ENCODE measurements at places on chromosomes 2 and 18. TPM values are rescaled to one million over a fixed set of nuclear protein-coding genes. Genes with fewer than 3 reads are reported as not detected.
A peak's percentile ranks its signal among the peaks of the same experiment; 100 is the strongest.

RUFY4 gene
- not detected for total RNA-seq

TXNDC2 gene
- total RNA-seq, result 0.17 TPM

KHK gene
- 1.7 TPM for total RNA-seq

PAX3 gene
- 4.2 TPM for total RNA-seq

ANKRD30B gene
- total RNA-seq, result not detected

GRCh38 chr2:27086090-27086723, 365 bp upstream of the KHK start:
- DNase-seq, result peak; percentile 92

DNA sequence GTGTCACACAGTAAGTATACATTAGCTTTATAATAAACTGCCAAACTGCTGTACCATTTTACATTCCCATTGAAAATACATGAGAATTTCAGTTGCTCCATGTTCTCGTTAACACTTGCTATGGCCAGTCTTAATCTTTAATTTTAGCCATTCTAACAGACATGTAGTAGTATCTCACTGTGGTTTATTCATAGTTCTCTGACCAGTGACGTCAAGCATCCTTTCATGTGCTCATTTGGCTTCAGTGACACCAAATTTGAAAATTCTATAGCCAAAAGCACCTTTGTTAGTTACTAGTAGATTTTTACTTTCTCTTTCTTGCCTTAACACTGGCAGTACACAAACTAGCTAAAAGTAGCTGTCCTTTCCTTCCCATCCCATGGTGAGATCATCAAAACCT, 43.0 kb downstream of the CYP1B1 start:
- DNase-seq, result no peak

- no peak for DNase-seq
Observed at GRCh38 chr2:134375935-134376334, 122.1 kb downstream of the MGAT5 start.

GRCh38 chr18:63779386-63779785, 4.2 kb downstream of the SERPINB7 start:
- no peak for DNase-seq

Data from NCI-H460 (cell line).